ENCODE measurements at places on chromosomes 5 and 9.
A peak's percentile ranks its signal among the peaks of the same experiment; 100 is the strongest.

DNA sequence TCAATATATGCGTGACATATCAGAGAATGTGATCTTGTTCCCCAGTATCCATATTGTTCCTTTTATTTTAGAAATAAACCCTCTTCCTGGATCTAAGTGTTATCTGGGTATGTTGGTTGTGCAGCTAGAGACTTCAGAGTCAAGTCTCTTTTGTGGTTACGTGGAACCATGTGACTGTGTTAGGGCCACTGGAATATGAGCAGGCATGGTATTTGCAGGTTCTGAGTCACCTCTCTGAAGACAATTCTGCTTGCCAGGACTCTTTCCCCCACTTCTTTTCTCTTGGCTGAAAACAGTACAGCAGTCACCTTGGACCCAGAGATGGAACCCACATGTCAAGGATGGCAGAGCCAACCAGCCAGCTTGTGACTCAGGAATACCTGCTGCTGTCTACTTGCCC, 59.7 kb downstream of the ATP10B start:
- no peak for DNase-seq

DNA sequence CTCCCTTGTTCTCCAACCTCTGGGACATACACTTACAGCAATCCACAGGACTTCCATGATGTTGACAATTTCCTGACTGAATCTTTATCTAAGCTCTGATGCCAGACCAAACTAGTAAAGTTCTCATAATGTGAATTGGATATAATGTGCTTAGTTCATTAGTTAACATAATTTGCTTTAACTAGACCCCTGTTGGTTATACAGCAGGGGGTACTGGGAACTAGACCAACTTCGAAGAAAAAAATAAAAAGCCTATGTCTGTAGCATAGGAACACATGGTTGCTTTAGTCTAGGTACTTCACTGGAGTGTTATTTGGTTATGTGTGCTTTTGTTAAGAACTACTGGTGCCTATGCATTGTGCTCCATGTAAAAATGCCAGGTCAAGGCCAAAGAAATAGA, 173.8 kb downstream of the ADAMTS6 start:
- DNase-seq, result no peak

- no peak for DNase-seq
These were observed 237.1 kb upstream of the PUM3 start for GRCh38 chr9:3080951-3081350.

- DNase-seq, result no peak
These were observed 132.1 kb downstream of the PHF2 start for GRCh38 chr9:93708289-93708986.

DNA sequence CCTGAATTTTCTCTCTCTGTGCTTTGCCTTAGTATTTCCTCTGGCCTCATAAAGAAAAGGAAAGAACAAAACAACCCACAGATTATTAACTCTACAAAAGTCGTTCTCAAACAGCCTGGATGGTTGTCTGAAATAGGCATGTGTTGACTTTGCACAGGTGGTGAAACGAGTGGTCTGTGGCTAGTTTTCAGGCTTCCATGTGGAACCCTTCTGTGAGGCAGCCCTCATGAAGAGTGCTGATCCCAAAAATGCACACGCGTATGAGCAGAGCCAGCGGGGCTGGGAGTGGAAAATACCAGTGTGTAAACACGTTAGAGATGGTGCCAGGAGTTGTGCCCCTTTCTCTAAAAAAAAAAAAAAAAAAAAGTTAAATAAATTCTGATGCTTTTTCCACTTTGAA, 4.9 kb upstream of the PSAT1 start:
- DNase-seq, result no peak

DNA sequence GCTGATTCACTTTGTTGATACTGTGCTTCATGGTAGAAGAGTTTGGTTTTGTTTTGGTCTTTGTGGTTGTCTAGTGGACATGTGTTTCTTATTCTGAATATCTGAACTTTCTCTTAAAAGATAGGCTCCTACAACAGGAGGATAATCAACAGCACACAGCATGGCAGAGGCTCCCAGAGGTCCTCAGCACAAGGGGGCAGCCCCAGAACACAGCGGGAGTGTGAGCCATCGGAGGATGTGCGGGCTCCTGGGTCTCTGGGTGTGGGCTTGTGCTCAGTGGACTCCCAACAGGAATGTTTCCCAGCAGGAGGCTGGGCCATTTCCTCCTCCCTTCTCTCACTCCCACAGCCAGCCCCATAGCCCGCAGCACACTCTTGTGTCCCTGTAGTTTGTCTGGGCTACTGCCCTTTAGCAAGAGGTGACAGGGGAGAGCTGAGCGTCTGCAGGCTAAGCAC, 164.3 kb upstream of the OTULINL start:
- DNase-seq, result no peak

DNA sequence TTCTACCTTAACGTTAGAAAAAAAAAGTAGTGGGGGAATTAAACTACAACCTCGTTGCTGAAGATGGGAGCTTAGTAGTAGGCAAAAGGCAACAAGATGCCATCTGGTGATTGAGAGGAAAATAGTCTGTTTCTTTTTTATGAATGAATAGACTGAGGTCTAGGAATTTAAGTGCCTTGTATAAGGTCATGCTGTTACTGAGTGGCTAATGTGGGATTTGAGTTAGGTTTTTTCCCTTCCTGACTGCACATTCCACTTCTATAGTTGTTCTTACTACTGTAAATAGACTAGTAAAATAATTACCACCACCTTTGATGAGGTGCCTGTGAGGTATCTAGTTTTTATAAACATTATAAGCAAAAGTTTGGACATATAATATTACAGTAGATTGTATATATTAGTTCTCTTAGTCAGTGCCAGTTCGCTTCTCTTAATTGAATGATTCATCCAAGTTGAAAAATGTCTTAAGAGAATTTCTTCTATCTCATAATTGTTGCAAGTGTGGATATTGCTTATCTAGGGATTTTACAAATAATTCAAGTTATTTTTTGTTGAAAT, 19.1 kb downstream of the FSD1L start:
- DNase-seq, result no peak

GRCh38 chr5:132180134-132180745, 47.4 kb downstream of the P4HA2 start:
- no peak for DNase-seq

GRCh38 chr9:82957529-82958379, 105.2 kb downstream of the RASEF start:
- DNase-seq, result no peak

DNA sequence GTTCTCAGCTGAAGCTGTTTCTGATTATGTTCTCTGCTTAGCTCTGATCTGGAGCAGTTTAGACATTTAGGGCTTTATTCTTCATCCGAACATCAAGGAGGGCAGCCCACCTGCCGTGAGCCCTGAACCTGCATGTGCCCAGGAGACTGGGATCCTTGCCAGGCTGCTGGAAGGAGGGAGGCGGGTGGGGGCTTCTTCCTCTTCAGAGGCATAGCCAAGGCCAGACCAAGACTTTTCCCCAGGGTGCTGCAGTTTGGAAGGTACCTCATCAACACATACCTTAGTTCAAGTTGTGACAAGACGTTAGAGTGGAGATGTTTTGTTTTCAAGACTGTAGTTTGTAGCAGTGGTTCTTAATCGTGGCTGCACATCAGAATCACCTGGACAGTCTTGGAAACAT, 64.9 kb downstream of the RALGPS1 start:
- no peak for DNase-seq

DNA sequence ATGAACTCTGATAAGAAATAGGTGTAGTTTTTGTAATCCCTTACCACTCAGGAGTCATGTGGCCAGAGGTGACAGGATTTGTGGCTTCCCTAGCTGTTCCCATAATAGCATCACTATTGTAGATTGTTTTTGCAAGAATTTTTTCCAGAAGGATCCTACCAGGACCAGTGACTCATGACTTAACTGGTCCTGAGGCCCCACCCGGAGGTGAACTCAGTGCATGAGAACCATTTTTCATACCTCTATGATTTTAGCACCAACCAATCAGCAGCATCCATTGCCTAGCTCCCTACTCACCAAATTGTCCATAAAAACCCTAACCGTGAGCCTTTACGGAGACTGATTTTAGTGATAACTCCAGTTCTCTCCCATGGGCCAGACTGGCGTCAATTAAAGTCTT, 484.8 kb downstream of the PSAT1 start:
- DNase-seq, result no peak

- no peak for DNase-seq
These were observed 5.4 kb upstream of the SLC1A3 start for GRCh38 chr5:36600917-36601527.

DNA sequence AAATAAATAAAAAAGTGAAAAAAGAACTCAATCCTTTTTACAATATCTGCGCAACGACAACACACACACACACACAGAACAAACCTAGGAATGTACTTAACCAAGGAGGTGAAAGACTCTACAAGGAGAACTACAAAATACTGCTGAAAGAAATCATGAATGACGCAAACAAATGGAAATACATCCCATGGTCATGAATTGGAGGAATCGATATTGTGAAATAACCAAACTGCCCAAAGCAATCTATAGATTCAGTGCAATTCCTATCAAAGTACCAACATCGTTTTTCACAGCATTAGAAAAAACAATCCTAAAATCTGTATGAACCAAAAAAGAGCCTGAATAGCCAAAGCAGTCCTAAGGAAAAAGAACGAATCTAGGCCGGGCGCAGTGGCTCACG, 29.9 kb upstream of the NRARP start:
- no peak for DNase-seq

DNA sequence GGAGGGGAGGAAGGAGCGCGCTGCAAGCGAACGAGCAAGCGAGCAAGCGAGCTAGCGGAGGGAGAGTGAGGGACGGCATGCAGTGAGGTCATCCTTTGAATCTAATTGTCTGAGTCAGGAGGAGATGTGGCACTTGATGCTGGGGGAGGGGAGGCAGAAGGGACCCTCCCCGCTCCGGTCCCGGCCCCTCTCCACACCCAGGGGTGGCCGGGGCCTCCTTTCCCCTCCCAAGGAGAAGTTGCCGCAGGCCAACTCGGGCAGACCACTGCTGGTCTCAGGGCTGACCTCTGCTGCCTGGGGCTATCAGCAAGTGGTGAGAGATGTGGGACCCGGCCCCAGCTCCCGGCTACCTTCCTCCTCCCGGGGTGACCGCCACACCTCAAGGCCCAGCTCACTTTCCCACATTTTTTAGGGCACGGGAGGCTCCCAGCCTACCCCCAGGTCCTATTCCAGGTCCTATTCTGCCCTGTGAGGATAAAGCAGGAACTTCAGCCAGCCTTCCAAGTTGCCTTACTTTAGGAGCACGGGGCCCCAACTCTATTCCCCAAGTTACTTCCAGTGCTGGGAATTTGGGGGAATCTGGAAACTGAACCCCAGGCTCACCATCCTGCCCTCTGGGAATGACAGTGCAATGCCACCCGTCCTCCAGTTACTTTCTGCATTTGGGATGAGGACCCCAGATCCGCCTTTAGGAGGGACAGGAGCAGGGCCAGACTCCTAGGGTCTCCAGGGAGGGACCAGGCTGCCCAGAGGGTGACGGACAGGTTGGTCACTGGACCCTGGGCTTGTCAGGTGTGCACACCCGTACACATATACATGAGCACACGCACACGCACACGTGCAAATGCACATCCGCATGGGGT, 11.1 kb downstream of the CNTFR start:
- peak; percentile 10 for DNase-seq

DNA sequence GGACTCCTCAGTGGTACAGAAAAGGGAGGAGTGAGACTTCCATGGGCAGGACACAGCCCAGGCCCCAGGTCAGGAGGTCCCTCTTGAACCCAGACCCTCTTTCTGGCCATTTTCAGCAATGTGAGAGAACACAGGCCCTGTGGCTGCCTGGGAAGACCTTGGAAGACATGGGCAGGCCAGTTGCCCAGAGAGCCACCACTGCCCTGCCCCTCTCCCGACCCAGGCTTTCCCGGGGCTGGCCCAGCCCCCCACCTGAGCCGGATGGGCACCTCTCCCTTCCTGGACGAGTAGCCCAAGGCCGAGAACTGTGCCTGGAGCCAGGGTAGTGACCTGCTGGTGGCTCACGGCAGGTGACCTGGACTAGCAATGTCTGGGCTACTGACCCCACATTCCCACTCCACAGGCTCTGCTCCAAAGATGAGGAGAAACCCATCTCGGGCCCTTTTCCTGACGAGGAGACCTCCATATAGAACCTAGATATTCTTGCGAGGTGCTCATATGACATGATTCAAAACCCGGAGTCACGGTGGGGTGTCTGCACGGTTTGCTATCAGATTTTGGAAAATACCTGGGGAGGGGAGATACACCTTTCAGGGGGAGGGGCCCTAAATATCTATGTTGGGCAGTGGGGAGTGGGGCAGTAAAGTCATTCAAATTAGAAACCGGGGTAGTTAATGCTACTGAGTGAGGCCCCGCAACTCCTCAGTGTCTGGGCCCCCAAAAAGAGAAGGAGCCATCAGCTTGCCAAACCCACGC, 59.4 kb downstream of the ZNF354C start:
- DNase-seq, result no peak

DNA sequence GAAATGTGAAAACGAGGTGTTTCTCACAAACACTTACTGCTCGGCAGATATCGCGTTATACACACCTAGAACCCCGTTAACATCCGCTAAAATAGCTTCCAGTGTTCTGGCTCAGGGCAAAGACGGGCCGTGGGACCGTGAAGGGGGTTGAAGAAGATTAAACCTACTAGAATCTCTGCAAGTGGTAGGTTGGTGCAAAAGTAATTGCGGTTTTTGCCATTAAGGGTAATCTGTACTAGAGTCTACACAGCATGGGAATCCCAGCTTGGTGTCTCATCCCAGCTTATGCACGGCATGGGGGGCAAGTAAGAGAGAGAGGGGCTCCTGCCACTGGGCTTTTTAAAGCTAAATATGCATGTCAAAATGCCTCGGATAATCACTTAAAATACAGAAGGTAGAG, 43.9 kb downstream of the HRH2 start:
- no peak for DNase-seq

DNA sequence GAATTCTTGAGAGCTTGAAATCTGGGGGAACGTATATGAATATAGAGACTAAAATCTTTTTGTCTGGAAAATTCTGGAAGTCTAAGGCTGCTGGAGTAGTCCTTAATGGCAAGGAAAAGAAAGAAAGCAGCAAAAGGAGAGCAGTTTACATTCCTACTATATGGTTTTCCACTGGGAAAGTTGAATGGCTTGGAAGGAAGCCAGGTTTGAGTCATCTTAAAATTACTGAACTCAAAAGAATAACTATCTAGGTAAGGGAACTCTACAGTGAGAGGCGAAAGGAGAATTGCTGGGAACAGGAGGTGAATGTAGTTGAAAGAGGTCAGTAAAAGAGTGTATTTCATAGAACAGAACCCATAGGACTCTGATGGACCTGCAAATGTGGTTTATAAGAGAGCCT, 258.1 kb upstream of the EDIL3 start:
- DNase-seq, result no peak

GRCh38 chr5:10556893-10557746, 6.8 kb upstream of the ANKRD33B start:
- no peak for DNase-seq

GRCh38 chr5:87113861-87114260, 153.8 kb upstream of the RASA1 start:
- no peak for DNase-seq

Data from activated naive CD8-positive, alpha-beta T cell treated with anti-CD3 and anti-CD28 coated beads, Interleukin-2, amount 50 U/mL, for 24 hours (primary cell).